ENCODE measurements at places on chromosomes 16 and 17.

DNA sequence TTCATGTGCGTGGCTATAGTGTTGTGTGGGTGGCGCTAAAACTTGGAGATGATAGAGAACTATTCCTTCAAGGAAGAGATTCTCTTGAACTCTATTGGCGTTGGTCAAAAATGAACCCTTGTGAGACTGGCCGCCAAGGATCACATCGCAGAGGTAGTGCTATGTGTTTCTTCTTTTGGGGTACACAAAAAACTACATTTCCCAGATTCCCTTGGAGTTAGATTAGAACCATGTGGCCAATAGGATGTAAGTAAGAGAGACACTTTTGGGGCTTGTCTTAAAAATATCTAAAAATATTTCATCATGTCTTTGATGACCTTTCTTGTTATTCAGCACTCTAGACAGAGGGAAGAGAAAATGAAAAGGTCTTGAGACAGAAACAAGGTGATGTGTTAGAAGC, 25.4 kb upstream of the DYNLRB2 start:
- no peak for DNase-seq

DNA sequence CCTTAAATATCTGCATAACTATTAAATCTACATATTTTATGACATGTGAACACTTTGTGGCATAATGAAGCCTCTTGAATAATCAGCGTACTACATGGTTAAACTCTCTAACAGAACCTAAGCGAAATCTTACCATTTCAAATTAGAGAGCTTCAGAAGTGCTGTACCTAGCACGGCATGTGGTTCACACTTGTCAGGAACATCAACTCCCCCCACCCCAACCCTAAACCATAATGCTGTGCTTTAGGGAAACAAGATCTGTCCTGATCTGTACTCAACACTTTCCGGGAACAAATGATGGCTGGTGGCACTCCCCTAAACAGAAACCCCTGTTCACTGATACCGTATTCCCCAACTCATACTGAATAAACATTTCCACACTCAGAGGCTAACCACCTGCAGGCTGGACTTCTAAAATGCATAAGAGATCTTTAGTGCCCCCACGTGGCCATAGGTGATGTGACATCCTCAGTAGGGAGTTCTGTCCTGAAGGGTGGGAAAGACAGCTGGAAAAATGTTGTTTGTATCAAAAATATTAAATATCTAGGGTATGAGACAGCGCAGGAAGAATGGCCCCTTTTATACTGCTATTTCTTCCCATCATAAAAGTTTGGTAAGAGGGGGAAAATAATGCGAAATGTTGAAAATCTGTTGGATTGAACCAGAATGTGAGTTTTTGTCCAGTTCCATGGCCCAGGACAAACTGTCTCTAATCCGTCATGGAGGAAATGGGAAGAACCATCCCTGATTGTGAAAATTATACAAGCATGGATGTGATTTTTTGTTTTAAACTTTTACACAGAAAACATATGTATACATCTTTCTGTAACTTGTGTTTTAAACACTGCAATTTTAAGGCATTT, 88.6 kb downstream of the USP31 start:
- DNase-seq, result peak; percentile 43

GRCh38 chr17:76111956-76112355, 8.4 kb upstream of the EXOC7 start:
- no peak for DNase-seq

- DNase-seq, result no peak
Measured at GRCh38 chr16:89412811-89413210, 77.5 kb downstream of the ANKRD11 start.

DNA sequence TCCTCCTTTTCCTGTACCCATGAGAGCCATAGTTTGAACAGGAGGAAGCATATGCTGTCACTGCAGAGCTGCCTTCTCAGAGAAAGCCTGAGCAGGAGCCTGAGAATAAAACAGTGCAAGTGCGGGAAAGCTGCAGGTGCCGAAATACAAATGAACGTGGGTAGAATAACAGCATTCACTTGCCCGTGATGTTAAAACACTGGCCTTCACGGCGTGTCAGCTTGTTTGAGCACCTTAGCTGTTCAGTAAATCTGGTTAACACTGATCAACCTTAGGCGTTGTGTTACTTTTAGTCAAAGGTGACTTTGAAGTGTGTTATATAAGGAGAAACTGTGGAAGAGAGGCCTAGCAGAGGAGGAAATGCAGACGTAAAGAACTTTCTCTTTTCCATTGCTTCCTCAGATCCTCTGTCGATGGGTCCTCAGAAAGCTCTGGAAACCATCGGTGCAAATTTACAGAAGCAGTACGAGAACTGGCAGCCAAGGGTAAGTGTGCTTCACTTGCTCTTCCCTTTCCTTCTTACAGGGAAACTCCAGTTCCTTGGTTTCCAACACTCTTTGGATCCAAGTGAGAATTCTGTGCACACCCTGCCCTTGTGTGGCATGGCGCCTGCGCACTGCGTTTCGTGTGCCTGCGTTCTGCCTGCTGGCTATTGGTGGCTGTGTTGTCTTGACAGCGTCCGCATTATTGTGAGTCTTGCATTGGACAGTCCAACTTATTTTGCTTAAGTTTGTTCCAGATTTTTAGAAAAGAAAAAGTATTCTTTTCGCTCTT, 98.9 kb downstream of the RPTOR start:
- no peak for DNase-seq

- no peak for DNase-seq
Measured at GRCh38 chr17:76523084-76524037, 14.1 kb downstream of the CYGB start.

- DNase-seq, result no peak
Measured at GRCh38 chr17:65742403-65743307, 181.2 kb upstream of the AXIN2 start.

- no peak for DNase-seq
Measured at GRCh38 chr16:57349212-57350031, 9.2 kb upstream of the CCL22 start.

- DNase-seq, result no peak
Measured at GRCh38 chr17:72426321-72426720, 305.5 kb downstream of the SOX9 start.

GRCh38 chr17:49388290-49388640, 26.2 kb upstream of the ZNF652 start:
- no peak for DNase-seq

- DNase-seq, result no peak
Measured at GRCh38 chr17:35245196-35245486, 2.3 kb downstream of the SLFN5 start.

- no peak for DNase-seq
Measured at GRCh38 chr16:24723663-24724062, 5.8 kb upstream of the TNRC6A start.

DNA sequence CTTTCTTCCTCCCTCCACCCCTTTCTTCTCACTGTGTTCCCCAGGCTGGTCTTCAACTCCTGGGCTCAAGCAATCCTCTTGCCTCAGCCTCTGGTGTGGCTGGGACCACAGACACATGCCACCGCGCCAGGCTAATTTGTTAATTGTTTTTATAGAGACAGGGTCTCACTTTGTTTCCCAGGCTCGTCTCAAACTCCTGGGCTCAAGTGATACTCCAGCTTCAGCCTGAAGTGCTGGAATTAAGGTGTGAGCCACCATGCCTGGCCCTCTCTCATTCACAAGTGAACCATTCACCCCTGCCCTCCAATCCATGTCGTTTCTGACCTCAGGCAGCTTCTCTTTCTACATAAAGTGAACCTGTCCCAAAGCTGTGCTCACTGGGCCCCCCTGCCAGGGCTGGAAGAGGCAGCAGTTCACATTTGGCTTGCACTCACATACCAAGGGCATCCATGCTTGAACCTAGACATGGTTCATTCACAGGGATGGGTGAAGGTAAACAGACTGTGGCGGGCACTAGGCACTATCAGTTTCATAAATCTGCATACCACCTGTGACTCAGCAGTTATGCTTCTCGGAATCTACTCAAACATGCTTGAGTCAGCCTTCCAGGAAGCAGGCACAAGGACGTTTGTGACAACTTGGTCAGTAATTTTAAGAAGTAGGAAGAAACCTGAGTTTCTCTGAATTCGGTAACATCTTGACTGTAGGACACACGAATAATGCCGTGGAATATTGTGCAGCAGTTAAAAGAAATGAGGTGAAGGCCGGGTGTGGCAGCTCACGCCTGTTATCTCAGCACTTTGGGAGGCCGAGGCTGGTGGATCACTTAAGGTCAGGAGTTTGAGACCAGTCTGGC, 6.0 kb upstream of the RNF213 start:
- DNase-seq, result no peak

DNA sequence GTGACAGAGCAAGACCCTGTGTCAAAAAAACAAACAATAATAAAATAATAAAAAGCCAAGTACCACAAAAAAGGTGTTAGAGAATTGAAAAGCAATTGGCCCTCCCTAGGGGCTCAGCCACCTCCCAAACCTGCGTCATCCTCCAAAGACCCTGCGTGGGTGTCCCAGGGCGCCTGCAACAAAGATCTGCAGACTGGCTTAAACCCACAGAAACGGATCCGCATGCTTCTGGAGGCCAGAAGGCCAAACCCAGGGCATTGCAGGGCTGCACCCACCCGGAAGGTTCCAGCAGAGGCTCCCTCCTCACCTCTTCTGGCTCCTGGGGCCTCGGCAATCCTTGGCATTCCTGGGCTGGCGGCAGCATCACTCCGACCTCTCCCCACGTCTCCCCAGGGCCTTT, 1.5 kb downstream of the ENPP7 start:
- no peak for DNase-seq

- DNase-seq, result no peak
Measured at GRCh38 chr17:64161380-64162176, 31.6 kb upstream of the ERN1 start.

GRCh38 chr16:23027386-23027785, 121.9 kb downstream of the USP31 start:
- DNase-seq, result no peak

DNA sequence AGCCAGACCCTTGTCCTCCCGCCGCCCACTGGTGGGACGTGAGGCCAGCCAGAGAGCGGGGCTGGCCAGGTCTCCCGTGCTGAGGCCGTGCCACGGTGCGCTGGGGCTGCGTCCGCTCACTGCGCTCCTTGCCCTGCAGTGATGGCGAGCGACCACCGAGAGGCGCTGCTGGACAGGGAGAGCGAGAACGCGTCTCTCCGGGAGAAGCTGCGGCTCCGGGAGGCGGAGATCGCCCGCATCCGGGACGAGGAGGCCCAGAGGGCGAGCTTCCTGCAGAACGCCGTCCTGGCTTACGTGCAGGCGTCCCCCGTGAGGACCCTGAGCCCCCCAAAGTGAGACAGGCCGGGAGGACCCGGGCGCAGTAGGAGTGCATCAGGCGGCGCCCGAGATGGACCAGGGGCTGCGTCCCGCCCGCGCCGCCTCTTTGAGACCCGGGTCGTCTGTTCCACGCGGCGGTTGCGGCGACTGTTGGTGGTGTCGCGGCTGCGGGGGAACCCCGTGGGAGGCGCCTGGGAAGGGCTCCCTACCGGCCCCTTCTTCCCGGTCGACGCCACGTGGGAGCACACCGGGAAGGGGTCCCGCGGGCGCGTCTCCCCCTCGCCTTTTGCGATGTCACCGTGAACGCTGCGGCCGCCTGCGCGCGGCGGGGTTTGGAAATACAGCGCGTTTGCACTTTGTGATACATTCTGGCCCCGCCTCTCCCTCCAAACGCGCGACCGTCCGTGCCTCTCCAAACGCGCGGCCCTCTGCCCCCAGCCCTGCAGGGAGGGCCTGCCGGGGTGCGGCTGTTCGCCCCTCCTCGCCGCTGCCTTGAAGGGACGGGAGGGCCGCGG, 792 bp upstream of the RAC3 start:
- DNase-seq, result no peak

GRCh38 chr17:10384175-10384574, 11.4 kb upstream of the MYH13 start:
- no peak for DNase-seq
